ENCODE measurements at places on chromosomes 13 and 19. TPM values are rescaled to one million over a fixed set of nuclear protein-coding genes. Genes with fewer than 3 reads are reported as not detected.
A peak's percentile ranks its signal among the peaks of the same experiment; 100 is the strongest.

DNA sequence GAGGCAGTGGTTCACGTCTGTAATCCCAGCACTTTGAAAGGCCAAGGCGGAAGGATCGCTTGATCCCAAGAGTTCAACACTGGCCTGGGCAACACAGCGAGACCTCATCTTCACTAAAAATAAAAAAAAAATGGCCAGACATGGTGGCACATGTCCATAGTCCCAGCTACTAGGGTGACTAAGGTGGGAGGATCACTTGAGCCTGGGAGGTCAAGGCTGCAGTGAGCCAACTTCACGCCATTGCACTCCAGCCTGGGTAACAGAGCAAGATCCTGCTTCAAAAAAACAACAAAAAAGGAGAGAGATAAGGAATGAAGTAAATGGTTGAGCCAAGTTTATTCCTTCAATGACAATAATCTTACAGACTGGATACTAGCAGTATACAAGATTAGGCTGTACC lies 21.3 kb downstream of the TBC1D4 start:
- H3K27me3 ChIP-seq, result no peaks in the 10 kb centered on the region
- no peak overlapping the region for H3K27ac ChIP-seq
- H3K4me1 ChIP-seq, result peaks cover 4% of the 10 kb centered on the region
- no peak overlapping the region for H3K4me3 ChIP-seq

The FPR3 gene
- total RNA-seq, result 1.0 TPM

The KL gene
- total RNA-seq, result 46.8 TPM

The ARHGAP35 gene
- 75.0 TPM for total RNA-seq

The CYP2A6 gene
- total RNA-seq, result not detected

GRCh38 chr13:31591642-31592233 lies 147.6 kb upstream of the RXFP2 start:
- no peak overlapping the region for H3K4me3 ChIP-seq
- H3K27ac ChIP-seq, result no peak overlapping the region
- DNase-seq, result no peak
- H3K4me1 ChIP-seq, result no peaks in the 10 kb centered on the region
- no peaks in the 10 kb centered on the region for H3K27me3 ChIP-seq
- H3K36me3 ChIP-seq, result no peaks in the 10 kb centered on the region

GRCh38 chr13:33678906-33679657 lies 138.9 kb upstream of the RFC3 start:
- H3K4me1 ChIP-seq, result no peaks in the 10 kb centered on the region
- H3K27ac ChIP-seq, result no peak overlapping the region
- H3K36me3 ChIP-seq, result no peaks in the 10 kb centered on the region
- DNase-seq, result no peak

The NPAS1 gene
- 0.27 TPM for total RNA-seq

The CGB2 gene
- not detected for total RNA-seq

The CGB3 gene
- total RNA-seq, result not detected

DNA sequence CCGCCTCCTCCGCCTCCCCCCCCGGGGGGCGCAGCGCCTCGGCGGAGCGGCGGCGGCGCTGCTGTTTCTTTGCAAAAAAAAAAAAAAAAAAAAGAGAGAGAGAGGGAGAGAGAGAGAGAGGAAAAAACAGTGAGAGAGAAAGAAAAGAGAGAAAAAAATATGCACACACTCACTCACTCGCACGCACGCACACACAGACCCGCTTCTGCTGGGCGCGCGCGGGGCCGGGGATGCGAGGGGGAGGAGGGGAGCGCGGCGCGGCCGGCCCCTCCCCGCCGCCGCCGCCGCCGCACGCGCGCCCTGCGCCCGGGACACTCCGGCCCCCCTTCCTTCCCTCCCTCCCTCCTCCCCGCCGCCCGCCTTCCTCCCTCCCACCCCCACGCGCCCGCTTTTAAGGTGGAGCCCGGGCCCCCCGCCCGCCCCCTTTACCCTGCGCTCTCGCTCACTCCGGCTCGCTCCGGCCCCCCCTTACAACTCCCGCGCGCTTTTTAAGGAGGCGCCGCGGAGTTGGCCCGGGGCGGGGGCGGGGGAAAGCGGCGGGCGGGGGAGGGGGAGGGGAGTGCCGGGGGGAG lies at the start of gene SAMD1:
SAMD1 (minus strand) TSS at position 243 of the 572 bp plus-strand sequence.
- no peaks in the 10 kb centered on the region for H3K4me1 ChIP-seq
- H3K4me3 ChIP-seq, result peak within 1 kb of the TSS; percentile 89
- DNase-seq, result peak; percentile 90
- H3K27me3 ChIP-seq, result no peaks in the 10 kb centered on the region
- H3K36me3 ChIP-seq, result no peaks in the 10 kb centered on the region

GRCh38 chr13:106401081-106401480 lies 134.4 kb downstream of the EFNB2 start:
- H3K36me3 ChIP-seq, result no peaks in the 10 kb centered on the region
- no peak overlapping the region for H3K27ac ChIP-seq
- H3K27me3 ChIP-seq, result no peaks in the 10 kb centered on the region
- H3K4me1 ChIP-seq, result no peaks in the 10 kb centered on the region

The SLC6A16 gene
- 0.59 TPM for total RNA-seq

The ADGRE3 gene
- 0.80 TPM for total RNA-seq

All from prostate gland (tissue), 2 donors.